ENCODE measurements at places on chromosomes 6 and 20.

- no peak for DNase-seq
Observed at GRCh38 chr6:77829736-77830135, 176.9 kb downstream of the MEI4 start.

DNA sequence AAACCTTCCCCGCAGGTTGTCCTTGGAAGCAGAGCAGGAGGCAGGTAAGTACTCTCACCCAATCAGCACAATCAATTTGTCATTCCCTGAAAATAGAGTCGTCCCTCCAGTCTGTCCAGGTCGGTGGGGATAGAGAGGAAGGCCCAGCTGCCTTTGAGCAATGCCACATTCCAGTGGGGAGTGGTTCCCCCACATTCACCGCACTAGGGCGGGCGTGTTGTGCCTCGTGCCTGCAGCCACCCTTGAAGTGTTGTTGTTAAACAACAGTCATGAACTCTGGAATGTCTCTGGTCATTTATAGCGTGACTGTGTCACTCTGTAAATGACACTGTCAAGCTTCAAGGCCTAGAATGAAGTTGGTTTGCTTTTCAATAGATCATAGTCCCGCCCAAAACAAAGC, 33.4 kb downstream of the PRDM1 start:
- DNase-seq = no peak

DNA sequence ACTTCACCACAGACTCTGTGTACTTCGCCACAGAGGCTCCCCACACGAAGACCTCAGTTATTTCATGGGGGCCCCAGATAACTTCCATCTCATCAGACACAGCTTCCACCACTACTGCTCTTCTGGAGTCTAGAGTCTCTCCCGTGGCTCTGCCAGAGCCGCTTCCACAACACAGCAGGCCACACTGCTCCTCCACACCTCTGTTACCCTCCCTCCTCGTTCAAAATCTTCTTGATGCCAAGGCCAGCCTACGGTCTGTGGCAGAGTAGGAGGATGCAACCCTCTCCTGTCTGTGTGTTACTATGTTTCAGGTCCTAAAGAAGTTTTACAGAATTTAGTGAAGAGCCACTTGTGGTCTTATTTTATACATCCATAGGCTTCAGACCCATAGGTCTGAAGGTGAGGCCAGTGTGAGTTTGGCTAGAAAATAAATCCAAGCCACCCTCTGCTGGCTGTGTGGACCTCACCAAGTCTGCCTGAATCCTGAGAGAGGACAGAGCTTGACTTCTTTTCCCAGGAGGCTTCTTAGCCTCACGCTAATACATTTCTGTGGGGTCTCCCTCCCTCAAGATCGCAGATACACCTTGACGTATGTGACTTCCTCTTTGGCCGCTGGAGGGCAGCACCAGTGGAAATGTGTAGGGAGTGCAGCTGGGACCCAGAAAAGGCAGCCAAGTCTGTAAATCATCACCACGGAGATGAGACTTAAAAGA, 197.7 kb downstream of the FAXC start:
- peak; percentile 67 for DNase-seq

GRCh38 chr6:135181333-135182070, 394 bp downstream of the MYB start:
- peak; percentile 33 for DNase-seq

- peak; percentile 79 for DNase-seq
Observed at GRCh38 chr20:46307139-46307998, 929 bp downstream of the CDH22 start.

- no peak for DNase-seq
Observed at GRCh38 chr6:137893726-137894125, 26.7 kb downstream of the TNFAIP3 start.

DNA sequence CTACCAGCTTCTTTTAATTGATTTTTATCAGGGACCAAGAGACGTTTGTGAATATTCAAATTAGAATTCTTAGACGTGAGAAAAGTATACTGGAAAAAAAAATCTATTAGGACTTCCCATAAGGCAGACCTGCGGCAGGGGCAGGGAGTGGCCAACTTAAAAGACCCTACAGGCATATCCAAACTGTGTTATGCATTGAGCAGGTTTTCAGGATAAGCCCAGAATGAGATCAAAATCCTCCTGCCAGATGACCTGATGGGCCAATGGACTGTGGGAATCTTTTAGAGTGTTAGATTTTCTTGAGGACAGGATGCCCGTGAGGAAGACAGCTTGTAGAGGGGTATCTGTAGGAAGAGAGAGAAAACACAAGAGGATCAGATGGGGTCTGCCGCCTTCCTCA, 391.5 kb downstream of the CD83 start:
- no peak for DNase-seq

GRCh38 chr6:100613656-100614055, 148.9 kb upstream of the SIM1 start:
- DNase-seq = no peak

- DNase-seq = peak; percentile 82
Observed at GRCh38 chr6:43454696-43455530, 435 bp downstream of the DLK2 start.

DNA sequence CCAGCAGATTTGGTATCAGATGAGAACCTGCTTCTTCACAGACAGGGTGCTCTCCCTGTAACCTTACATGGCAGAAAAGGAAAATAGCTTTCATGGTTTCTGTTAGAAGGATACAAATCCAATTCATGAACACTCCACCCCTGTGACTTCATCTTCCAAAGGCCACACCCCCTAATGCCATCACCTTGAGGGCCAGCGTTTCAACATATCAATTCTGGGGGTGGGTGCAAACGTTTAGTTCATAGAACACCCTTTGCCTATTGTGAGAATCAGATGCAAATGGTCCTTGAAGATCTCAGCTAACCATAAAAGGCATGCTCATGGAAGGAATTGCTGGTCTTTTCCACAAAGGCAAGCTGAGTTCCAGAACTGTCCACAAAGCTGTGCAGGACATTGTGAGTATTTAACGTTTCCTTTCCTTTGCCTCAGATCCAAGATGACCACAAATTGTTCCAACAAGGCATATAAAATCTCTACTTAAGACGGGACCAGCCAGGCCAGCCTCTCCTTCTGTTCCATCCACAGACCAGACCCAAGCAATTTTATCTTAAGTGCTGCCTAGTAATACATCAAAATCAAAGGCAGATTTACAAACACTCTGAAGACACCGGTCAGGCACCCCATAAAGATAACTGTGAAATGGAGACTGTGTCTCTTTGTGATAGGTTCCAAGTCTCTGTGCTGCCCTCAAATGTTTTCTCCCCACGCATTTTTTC, 34.7 kb upstream of the SSTR4 start:
- DNase-seq = no peak

DNA sequence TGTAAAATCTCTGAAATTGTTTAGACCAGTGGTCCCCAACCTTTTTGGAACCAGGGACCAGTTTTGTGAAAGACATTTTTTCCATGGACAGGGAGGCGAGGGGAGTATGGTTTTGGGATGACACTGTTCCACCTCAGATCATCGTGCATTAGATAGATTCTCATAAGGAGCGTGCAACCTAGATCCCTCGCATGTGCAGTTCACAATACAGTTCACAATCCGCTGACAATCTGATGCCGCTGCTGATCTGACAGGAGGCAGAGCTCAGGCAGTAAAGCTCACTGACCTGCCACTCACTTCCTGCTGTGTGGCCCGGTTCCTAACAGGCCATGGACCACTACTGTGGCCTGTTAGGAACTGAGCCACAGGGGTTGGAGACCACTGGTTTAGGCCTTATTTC, 115.2 kb downstream of the EPM2A start:
- DNase-seq = no peak

DNA sequence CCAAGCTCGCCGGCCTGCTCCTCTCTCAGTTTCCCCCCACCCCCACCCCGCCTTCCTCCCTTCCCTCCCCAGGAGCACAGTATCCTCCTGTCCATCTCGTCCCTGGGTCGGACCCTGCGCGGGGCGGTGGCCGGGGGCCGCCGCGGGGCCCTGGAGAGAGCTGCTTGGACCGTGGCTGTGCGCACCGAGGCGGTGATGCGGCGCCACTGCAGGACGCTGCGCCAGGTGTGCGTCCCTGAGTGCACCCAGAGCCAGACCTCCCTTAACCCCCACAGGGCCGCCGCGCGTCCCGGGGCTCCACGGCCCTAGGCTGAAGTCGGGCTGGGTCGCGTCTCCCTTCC, 2.2 kb downstream of the C20orf204 start:
- DNase-seq = no peak

DNA sequence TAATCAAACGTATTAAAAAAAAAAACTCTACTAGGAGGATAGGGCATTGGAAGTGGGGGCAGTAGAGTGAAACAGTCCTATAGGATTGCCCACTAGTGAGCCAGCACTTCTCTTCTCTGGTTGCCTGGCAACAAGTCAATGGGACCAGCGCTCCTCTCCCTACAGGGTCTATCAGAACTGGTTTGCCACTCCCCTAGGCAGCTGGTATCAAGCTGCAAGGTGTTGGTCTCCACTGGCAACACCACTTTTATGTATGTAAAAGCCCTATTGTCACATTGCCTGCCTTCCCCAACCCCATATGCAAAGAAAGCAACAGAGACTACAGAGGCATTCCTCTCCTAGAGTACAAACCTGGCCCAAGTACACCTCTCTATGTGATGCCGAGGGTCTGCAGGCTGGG, 166.9 kb upstream of the MCHR2 start:
- DNase-seq = no peak

- no peak for DNase-seq
Observed at GRCh38 chr6:17497535-17498095, 102.5 kb upstream of the FAM8A1 start.

DNA sequence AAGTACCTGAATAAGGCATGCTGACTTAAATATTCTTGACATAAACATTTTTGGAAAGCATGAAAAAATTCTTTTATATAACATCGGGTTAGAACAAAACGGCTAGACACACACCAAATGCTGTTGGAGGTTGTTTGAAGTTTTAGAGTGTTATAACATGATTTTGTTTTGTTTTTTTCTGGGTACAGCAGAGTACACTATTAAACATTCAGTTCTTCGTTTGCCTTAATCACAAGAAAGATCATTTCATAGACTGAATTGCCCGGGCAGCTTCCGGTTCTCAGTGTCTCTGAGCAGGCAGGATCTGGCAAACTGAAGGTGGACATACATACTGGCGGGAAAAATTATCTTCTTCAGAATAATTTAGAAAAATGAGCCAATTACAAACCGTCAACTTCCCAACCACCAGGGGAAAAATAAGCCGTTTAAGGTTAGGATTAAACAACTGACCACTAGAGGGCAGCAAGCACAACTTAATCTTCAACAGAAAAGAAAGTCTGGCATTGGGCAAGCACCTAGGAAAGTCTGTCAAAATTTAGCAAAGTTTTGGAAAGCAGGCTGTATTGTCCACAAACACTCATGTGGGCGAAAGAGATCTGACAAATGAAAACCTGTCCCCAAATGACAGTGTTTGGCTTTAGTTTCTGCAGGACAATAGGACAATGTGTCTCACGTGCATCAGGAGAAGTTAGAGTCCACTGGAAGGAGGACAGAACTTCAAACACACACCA, 15.0 kb downstream of the ZNF217 start:
- peak; percentile 67 for DNase-seq

DNA sequence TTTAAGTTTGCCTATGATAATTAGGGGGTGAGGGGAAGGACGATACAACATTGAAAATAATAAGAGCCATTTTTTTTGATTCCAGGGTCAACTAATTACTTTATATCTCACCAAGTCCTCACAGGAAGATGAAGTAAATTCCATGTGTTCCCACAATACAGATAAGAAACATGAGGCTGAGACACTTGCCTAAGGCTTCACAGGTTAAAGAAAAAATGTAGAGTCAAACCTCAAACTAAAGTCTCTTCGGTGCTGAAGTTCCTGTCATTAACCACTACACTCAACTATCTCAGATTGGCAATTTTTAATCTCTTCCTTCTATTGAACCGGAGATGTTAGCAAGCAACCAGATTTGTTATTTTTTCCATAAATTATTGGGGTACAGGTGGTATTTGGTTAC, 33.0 kb downstream of the MRAP2 start:
- DNase-seq = no peak

DNA sequence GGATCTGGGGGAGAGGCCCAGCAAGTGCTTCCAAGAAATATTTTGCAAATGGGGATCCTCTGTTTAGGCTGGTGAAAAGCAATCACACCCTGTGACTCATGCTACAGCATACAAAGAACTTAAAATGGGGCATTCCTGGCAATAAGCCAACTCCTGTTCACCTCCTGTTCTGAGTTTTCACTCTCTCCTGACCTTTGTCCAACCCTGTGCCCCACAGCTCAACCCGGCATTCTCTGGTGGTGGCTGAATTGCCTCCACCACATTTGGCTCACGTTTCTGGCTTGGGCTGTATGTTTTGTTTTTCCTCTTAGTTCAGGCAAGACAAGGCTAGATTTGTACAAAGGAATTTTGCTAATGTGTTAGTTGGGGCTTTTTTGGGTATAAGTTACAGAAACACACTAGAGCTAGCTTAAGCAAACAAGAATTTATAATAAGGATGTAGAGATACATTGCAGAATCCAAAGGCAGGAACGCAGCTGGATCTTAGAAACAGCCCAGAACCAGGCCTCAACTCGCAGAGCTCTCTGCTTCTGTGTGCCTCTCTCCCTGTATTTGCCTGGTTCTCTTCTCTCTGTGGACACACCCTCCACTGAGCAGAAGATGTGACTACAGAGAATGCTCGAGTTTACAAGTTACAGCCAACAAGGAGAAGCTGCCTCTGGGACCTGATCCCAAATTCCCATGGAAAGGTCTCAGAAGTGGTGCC, 9.4 kb downstream of the ABCC10 start:
- no peak for DNase-seq

GRCh38 chr6:139627091-139627490, 252.6 kb upstream of the CITED2 start:
- DNase-seq = no peak

- DNase-seq = no peak
Observed at GRCh38 chr6:85421972-85422371, 27.9 kb upstream of the NT5E start.

GRCh38 chr20:25037288-25038102, 20.4 kb downstream of the ACSS1 start:
- DNase-seq = no peak

- DNase-seq = no peak
Observed at GRCh38 chr6:118663993-118664985, 12.9 kb upstream of the CEP85L start.

- no peak for DNase-seq
Observed at GRCh38 chr6:128754658-128755256, 128.2 kb upstream of the LAMA2 start.

GRCh38 chr20:23255106-23255505, 95.5 kb upstream of the NXT1 start:
- no peak for DNase-seq

DNA sequence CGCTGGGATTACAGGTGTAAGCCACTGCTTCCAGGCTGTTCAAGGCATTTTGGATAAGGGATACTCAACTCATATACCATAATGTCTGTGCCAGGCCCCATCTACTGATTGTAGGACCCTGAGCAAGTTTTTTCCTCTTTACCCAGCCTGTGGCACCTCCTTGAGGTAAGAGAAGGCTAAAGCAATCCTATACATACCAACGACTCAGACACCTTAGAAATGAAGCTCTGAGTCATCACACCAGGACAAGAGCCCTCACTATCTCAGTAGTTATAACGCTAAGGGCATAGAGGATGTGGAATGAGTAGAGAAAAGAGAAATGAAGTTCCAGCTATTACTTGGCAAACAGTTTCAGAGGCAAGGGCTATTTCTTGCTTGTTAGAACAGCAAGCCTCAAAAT, 16.9 kb downstream of the NDRG3 start:
- DNase-seq = no peak

GRCh38 chr6:21777846-21778245, 184.3 kb downstream of the SOX4 start:
- no peak for DNase-seq

- no peak for DNase-seq
Observed at GRCh38 chr6:96520171-96521115, 1.2 kb upstream of the UFL1 start.

- DNase-seq = no peak
Observed at GRCh38 chr6:145924600-145924999, 39.6 kb downstream of the SHPRH start.
